ENCODE measurements at places on chromosomes 7 and 10. TPM values are rescaled to one million over a fixed set of nuclear protein-coding genes. Genes with fewer than 3 reads are reported as not detected.

Gene CDK14
- polyA plus RNA-seq = 11.8 TPM

Gene GRID1
- 0.20 TPM for polyA plus RNA-seq

Gene MACC1
- polyA plus RNA-seq = not detected

- DNase-seq = no peak
Observed at GRCh38 chr10:121519411-121519810, 78.8 kb downstream of the FGFR2 start.

- DNase-seq = no peak
Observed at GRCh38 chr10:44242826-44243225, 142.1 kb downstream of the CXCL12 start.

DNA sequence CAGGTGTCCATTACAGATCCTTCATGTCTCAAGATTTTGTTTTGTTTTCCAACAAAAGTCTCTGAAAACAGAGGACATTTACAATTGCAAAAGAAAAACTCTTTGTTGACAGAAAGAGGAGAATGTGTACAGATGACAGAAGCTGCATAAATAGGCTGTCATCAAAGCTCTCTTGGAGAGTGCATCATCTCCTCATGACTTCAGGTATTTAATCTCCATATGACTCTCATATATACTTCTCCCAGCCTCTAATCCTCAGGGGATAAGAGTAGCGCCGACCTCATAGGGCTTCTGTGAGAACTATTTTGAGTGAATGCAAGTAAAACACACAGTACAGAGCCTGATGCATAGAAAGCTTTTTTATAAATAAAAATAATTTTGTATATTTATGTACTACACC, 48.1 kb upstream of the SEPTIN7 start:
- DNase-seq = no peak
